ENCODE measurements at places on chromosomes 4 and X. TPM values are rescaled to one million over a fixed set of nuclear protein-coding genes. Genes with fewer than 3 reads are reported as not detected.

GRCh38 chr4:126790633-126791032, 842.1 kb upstream of the INTU start:
- DNase-seq, result no peak

The APLN gene
- 1.0 TPM for polyA plus RNA-seq

DNA sequence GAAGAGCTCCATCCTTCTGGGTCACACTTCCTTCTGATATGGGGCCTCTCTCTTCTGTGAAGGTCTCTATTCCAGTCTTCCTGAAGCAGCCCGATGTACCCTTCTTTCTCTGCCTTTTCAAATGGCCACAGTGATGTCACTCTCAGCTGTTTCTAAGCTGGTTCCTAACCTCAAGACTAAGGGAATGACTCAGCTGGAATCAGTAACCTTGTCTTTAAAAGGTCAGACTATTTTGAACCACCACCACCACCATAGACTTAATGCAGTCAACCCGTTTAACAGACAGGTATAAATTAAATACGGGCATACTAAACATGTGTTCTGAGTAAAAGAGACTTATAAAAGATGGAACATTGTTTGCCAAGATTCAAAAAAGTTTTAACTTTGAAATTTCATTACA, 121.0 kb downstream of the PPA2 start:
- no peak for DNase-seq

The GPC3 gene
- 22.1 TPM for polyA plus RNA-seq

DNA sequence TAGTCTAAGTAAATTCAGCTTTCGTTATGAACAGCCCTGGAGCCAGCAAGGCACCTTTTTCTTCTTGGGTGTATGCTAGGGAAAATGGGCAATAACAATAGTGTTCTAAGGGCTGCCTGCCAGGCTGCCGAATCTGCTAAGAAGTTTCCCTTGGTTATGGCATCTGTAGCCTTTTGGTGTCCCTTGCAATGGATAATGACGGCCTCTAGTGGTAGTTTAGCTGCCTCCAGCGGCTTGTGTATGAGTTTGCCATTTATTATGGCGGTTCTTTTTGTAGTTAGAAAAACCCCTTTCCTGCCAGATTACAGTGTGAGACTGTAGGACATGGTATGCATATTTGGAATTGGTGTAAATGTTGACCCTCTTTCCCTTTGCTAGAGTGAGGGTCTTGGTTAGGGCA, 78.9 kb upstream of the SPIN4 start:
- DNase-seq, result no peak

The SSX7 gene
- not detected for polyA plus RNA-seq

- no peak for DNase-seq
Observed at GRCh38 chr4:113809311-113809710, 47.8 kb upstream of the CAMK2D start.

The HS6ST2 gene
- polyA plus RNA-seq, result 3.2 TPM

GRCh38 chr4:102352781-102353180, 7.5 kb upstream of the SLC39A8 start:
- DNase-seq, result no peak

DNA sequence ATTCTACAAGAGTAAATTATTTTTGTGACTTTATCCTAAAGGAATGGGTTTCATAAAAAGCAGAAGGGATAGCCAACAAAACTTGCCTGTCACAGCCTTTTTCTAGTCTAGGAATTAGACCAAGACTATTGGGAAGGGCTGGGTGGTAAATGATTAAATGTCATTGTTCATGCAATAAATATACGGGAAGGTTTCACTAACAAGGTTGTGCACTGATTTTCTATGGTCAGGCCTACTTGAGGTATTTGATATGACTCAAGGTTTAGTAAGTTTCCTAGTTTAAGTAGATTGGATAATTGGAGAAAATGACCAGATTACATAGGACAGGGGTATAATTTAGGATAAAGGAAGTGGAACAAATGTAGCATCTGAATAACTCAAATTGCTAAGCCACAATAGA, 249.1 kb upstream of the BMP3 start:
- no peak for DNase-seq

- no peak for DNase-seq
Observed at GRCh38 chrX:103831803-103832544, at the start of gene RAB9B. Gene RAB9B (minus strand): TSS chrX:103832257. CDS start chrX:103825784, 6,473 bp downstream.

DNA sequence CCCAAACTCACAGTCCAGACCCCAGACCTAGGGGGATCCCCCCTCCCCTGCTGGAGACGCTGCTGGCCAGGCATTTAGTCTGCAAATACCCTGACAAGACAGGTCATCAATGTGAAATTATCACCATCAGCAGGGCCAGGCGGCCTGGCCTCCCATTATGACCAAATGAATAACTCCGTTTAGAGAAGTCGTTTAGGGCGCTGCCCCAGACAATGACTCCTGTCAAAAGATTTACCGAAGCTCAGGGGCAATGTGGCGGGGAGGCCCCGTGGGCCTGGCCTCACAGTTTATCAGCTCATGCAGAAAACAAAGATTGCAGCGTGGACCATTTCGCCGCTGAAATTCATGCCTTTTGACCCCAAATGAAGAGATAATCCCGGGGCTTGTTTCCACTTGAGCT, 76.5 kb downstream of the HMX1 start:
- DNase-seq, result no peak

DNA sequence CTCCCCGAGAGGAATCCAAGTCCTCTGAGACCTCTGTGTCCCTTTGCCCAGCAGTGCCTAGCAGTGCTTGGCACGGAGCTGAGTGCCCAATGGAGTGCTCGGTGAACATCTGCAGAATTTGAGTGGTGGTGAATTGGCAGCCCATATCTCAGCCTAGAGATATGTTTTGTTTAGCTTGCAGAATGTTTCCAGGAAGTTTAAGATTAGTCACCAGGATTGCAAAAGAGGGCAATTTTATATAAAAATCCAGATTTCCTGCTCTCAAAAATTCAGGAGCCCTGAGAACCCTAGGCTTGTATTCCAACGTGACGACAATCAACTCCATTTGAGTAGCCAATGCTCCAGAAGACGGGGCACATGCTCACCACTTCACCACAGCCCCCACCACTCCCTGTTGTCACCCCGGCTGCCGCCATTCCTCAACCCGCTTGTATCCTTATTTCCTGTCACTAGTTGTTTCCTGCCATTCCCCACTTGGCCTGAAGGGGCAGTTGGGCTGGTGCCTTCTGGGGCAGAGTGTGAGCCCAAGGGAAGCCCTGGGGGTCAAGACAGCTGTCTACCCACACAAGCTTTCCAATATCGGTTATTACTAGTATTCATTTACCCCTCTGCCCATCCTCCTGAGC, 116.9 kb downstream of the EFNB1 start:
- DNase-seq, result no peak

DNA sequence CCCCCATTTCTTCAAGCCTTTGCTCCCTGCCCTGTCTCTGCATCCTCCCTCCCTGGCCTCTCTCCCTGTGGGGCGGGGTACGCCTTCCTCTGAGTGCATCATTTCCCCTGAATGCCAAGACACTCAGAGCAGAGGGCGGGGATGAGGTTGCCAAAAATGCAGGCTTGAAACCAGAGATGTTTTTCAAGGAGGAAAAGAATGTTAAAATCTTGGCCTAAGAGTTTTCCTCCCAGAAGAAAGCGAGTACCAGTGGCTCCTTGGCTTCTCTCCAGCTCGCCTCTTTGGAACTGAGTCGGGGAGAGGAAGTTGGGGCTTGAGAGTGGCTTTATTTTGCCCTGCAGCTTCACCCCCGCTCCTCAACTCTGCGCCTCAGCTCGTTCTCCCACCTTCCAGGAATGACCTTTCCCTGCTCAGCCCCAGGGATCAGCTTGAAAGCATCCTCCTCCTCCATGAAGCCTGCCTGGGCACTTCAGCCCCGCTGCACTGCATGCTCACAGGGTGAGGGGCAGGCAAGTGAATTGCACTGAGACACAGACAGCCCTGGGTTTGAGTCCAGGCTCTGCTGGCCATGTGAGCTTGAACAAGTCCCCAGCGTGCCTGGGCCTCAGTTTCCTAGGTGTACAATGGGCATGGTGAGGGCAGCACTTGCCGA, 57.5 kb upstream of the SORCS2 start:
- DNase-seq, result peak; percentile 70

- DNase-seq, result no peak
Observed at GRCh38 chr4:76485450-76485849, 50.4 kb downstream of the SHROOM3 start.

- no peak for DNase-seq
Observed at GRCh38 chr4:152138451-152138850, 377.6 kb upstream of the GATB start.

DNA sequence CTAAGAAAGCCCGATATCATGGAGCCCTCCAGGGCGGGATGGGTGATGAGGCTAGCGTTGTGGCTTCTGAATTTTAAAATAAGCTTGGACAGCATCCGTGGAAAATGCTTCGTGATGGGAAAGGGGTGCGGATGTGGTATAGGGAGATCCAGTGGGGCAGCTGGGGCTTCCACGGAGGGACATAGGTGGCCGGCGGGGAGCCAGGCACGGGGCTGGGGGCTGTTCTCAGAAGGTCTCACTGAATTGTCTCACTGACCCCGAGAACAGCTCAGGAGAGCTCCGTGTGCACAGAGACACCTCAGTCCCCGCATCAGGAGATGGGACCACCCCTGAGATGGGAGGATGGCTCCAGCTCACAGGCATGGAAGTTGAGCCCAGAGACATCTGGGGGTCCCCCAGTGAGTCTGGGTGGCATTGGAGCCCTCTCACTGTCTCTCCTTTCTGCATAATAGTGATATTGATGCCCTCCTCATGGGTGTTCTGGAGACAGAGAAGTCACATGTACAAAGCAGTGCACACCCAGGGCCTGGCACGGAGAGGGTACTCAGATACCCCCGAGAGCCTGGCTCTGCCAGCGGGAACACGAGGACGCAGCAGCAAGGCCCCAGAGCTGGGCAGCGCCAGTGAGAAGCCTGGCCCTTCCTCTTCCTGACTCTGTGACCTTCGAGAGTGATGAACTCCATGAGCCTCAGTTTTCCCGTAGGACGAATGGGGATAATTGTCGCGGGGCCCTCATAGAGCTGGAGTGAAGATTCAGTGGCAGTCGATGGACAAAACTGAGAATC, 70.6 kb upstream of the PSAPL1 start:
- DNase-seq, result no peak

The POLN gene
- 1.0 TPM for polyA plus RNA-seq

- no peak for DNase-seq
Observed at GRCh38 chr4:2734612-2735011, 21.5 kb downstream of the TNIP2 start.

The TCEAL6 gene
- polyA plus RNA-seq, result 0.44 TPM

DNA sequence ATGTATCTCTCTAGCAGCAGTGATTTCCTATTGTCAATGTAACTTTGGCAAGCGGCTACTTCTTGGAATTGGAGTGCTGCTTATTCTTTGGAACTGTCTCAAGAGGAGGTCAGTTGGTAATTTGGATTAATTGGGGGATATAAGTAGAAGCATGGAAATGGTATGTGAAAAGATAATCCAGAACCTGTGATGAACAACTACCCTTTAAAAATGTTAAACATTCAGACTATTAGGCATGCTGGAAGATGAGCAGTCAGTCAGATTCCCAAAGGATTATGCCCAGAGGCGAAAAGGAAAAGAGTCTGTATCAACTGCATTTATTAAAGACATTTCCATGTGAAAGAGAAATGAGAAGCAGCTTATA, 62.5 kb downstream of the SEC24D start:
- no peak for DNase-seq

The TRPC5OS gene
- polyA plus RNA-seq, result not detected

DNA sequence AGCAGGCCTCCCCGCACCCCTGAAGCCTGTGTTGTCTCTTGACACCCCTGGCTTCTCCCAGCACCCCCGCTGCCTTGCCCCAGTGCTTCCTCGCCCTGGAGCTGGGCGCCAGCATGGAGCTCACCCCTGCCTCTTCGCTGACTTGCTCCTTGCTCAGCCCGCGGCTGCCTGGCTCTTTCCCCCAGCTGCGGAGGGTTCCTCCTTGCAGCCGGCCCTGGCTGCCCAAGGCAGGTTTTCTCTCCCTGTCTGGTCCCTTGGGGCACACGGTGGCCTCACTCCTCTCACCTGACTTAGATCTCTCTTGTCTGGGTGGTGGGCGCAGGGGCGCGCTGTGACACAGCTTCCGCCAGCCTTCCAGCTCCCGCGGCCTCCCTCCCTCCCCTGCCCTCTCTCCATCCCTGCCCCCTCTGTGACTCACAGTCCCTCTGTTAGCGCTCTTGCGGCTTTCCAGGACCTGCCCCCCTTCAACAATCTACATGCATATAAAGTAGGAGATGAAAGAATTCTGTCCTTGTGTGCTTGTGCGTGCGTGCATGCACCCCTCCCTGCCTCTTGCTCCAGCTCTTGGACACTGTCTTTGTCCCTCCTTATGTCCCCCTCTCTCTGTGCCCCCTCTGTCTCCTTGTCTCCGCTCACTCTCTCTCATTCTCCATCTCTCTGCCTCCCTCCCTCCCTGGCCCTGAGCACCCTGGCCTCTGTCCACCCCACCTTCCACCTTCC, 2.2 kb downstream of the PLXNB3 start:
- DNase-seq, result no peak

The MGST2 gene
- polyA plus RNA-seq, result 69.1 TPM

GRCh38 chrX:155028877-155029291, 2.2 kb downstream of the FUNDC2 start:
- no peak for DNase-seq

The STATH gene
- polyA plus RNA-seq, result not detected

GRCh38 chr4:87057835-87058355, 123.1 kb downstream of the AFF1 start:
- no peak for DNase-seq

- peak; percentile 54 for DNase-seq
Observed at GRCh38 chrX:48897157-48897624, 377 bp downstream of the TIMM17B start.

The CSAG3 gene
- polyA plus RNA-seq, result not detected

DNA sequence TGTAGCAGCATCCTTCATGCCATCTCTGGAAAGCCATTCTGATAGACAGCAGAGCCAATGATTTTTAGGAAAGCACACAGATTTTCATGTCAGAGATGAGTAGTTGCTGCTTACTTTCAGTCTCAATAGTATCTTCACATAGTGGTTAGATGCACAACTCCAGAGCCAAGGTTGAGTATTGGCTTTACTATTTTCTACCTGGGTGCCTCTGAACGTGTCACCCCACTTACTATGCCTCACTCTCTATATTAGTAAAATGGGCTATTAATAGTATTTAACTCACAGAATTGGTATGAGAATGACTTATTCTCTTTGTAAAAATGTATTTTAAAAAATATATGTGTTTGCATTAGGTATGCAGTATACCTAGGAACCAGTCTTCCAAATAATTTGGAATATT, 108.8 kb upstream of the STIM2 start:
- no peak for DNase-seq

DNA sequence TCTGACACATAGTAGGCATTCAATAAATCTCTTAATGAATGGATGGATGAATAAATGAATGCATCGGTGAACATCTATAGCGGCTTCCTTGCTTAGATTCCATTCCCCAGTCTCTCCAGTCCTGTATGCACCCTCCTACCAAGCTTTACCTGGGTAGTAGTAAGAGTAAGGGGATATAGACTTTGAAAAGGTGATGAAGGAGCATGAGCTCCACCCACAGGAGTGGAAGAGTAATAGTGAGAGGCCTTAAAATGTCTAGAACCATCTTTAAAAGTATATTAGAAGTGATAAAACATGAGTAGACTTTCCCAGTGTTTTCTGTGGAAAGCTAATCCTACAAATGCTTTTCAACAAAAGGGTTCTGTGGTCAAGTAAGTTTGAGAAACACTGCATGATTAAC, 35.5 kb upstream of the GPC3 start:
- DNase-seq, result no peak

The MAPK10 gene
- 15.5 TPM for polyA plus RNA-seq

- no peak for DNase-seq
Observed at GRCh38 chr4:41095973-41096372, 118.4 kb downstream of the APBB2 start.

Data from urinary bladder (tissue), 4 donors.